CD14-positive monocyte (primary cell): ENCODE measurements at places on chromosomes 3 and 15. TPM values are rescaled to one million over a fixed set of nuclear protein-coding genes. Genes with fewer than 3 reads are reported as not detected.
A peak's percentile ranks its signal among the peaks of the same experiment; 100 is the strongest.

GRCh38 chr3:58994746-58995330, 55.0 kb downstream of the CFAP20DC start:
- H3K27me3 ChIP-seq = no peaks in the 10 kb centered on the region
- H3K27ac ChIP-seq = no peak overlapping the region
- H3K4me1 ChIP-seq = no peaks in the 10 kb centered on the region
- peak; percentile 6 for DNase-seq

GRCh38 chr15:60859996-60860494, 369.1 kb downstream of the RORA start:
- no peaks in the 10 kb centered on the region for H3K4me1 ChIP-seq
- no peak overlapping the region for H3K4me3 ChIP-seq
- DNase-seq = no peak
- no peaks in the 10 kb centered on the region for H3K27me3 ChIP-seq
- no peaks in the 10 kb centered on the region for H3K36me3 ChIP-seq

- H3K27me3 ChIP-seq = no peaks in the 10 kb centered on the region
- no peaks in the 10 kb centered on the region for H3K36me3 ChIP-seq
- H3K4me1 ChIP-seq = no peaks in the 10 kb centered on the region
- no peak for DNase-seq
- H3K4me3 ChIP-seq = no peak overlapping the region
These were observed 463.4 kb downstream of the ZIC1 start for GRCh38 chr3:147872568-147872967.

DNA sequence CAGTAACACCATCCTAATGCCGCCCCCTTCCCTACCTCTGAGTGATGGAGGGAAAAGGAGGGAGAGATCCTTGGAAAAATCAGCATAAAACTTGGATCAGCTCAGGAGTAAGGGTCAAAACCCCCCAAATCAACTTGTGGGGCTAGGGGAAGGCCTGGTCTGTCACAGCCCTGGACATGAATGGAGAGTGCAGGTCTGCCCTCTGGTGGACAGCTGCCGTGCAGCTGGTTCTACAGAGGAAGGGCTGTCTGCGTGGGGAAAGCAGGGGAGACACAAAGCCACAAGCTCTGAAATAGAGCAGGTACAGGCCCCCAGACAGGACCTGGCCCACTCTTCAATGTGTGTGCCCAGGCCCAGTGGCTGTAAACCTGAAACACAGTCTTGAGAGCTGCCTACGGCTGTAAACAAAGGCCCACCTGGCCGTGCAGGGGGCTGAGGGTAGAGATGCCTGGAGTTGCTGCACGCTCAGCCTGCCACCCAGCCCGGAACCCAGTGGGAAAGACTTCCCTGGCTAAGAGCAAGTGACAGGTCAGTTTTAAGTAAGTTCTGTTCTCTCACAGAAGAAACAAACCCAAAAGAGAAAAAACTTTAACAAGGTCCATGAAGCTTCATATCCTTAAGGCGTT, 16.4 kb downstream of the CLK3 start:
- DNase-seq = peak; percentile 42
- peak overlapping the region; percentile 28 for H3K27ac ChIP-seq
- no peak overlapping the region for H3K4me3 ChIP-seq
- H3K36me3 ChIP-seq = peaks cover 96% of the 10 kb centered on the region
- no peaks in the 10 kb centered on the region for H3K4me1 ChIP-seq
- no peaks in the 10 kb centered on the region for H3K27me3 ChIP-seq

GRCh38 chr3:136547293-136547692, 204.9 kb downstream of the STAG1 start:
- H3K36me3 ChIP-seq = no peaks in the 10 kb centered on the region
- no peak for DNase-seq
- H3K4me3 ChIP-seq = no peak overlapping the region
- H3K27me3 ChIP-seq = no peaks in the 10 kb centered on the region
- H3K4me1 ChIP-seq = peaks cover 52% of the 10 kb centered on the region
- H3K27ac ChIP-seq = no peak overlapping the region

DNA sequence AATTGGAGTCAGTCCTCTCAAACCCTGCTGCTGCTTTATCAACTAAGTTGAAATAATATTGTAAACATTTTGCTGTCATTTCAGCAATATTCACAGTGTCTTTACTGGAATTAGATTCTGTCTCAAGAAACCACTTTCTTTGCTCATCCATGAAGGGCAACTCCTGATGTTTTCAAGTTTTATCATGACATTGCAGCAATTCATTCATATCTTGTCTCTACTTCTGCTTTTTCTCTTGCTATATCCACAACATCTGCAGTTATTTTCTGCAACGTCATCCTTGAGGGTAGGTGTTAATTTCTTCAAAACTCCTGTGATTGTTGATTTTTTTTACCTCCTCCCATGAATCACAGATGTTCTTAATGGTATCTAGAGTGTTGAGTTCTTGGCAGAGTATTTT, 181.6 kb downstream of the EPHA6 start:
- no peak for DNase-seq
- H3K36me3 ChIP-seq = no peaks in the 10 kb centered on the region
- H3K4me1 ChIP-seq = no peaks in the 10 kb centered on the region
- no peak overlapping the region for H3K27ac ChIP-seq

GRCh38 chr3:37029111-37029510, 35.8 kb downstream of the MLH1 start:
- no peak overlapping the region for H3K27ac ChIP-seq
- H3K4me3 ChIP-seq = no peak overlapping the region
- DNase-seq = no peak
- peaks cover 84% of the 10 kb centered on the region for H3K36me3 ChIP-seq
- H3K27me3 ChIP-seq = no peaks in the 10 kb centered on the region
- peaks cover 11% of the 10 kb centered on the region for H3K4me1 ChIP-seq

GRCh38 chr3:52315977-52316764, at the start of gene DNAH1:
DNAH1 (plus strand) TSS chr3:52316319; CDS start chr3:52322443, 6,124 bp downstream.
- peaks cover 41% of the 10 kb centered on the region for H3K4me1 ChIP-seq
- H3K36me3 ChIP-seq = peaks cover 9% of the 10 kb centered on the region
- H3K27me3 ChIP-seq = no peaks in the 10 kb centered on the region
- DNase-seq = no peak
- no peak within 1 kb of the TSS for H3K27ac ChIP-seq
- H3K4me3 ChIP-seq = peak within 1 kb of the TSS; percentile 65

- no peaks in the 10 kb centered on the region for H3K36me3 ChIP-seq
- H3K27me3 ChIP-seq = no peaks in the 10 kb centered on the region
- no peak overlapping the region for H3K4me3 ChIP-seq
- DNase-seq = no peak
These were observed 577.8 kb downstream of the PYDC2 start for GRCh38 chr3:192038726-192039125.

GRCh38 chr3:82707035-82707434, 945.6 kb upstream of the GBE1 start:
- H3K4me3 ChIP-seq = no peak overlapping the region
- no peak for DNase-seq
- H3K4me1 ChIP-seq = no peaks in the 10 kb centered on the region
- no peaks in the 10 kb centered on the region for H3K27me3 ChIP-seq

DNA sequence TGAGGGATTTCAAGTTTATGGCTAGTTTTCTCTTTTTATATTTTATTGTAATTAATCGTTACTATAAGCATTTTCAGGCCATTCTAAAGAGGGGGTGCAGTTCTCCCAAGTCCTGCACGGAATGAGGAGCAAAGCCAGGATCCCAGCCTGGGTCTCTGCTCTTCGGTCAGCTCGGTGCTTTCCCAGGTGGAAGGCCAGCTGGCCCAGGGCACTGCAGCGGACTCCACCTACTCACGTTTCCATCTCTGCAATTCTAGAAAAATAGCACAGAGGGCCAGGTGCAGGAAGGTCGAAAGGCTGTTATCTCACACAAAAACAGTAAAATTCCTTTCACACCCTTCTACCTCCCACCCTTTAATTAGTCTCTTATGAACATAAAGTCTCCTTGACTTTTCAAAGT, 59.5 kb upstream of the HES1 start:
- no peak overlapping the region for H3K4me3 ChIP-seq
- no peak overlapping the region for H3K27ac ChIP-seq
- H3K27me3 ChIP-seq = peaks cover 18% of the 10 kb centered on the region
- no peak for DNase-seq
- no peaks in the 10 kb centered on the region for H3K36me3 ChIP-seq

GRCh38 chr3:152516216-152516615, 247.5 kb downstream of the MBNL1 start:
- H3K27me3 ChIP-seq = no peaks in the 10 kb centered on the region
- H3K27ac ChIP-seq = no peak overlapping the region
- no peak overlapping the region for H3K4me3 ChIP-seq
- DNase-seq = no peak
- no peaks in the 10 kb centered on the region for H3K36me3 ChIP-seq

GRCh38 chr3:190486533-190486864, 27.4 kb upstream of the IL1RAP start:
- H3K27ac ChIP-seq = no peak overlapping the region
- no peak for DNase-seq
- H3K27me3 ChIP-seq = peaks cover 43% of the 10 kb centered on the region
- no peaks in the 10 kb centered on the region for H3K36me3 ChIP-seq
- no peaks in the 10 kb centered on the region for H3K4me1 ChIP-seq
- H3K4me3 ChIP-seq = no peak overlapping the region

GRCh38 chr3:150308481-150309256, 99.4 kb upstream of the TSC22D2 start:
- DNase-seq = no peak
- no peaks in the 10 kb centered on the region for H3K4me1 ChIP-seq
- H3K27ac ChIP-seq = no peak overlapping the region
- H3K27me3 ChIP-seq = no peaks in the 10 kb centered on the region
- no peak overlapping the region for H3K4me3 ChIP-seq

- H3K4me3 ChIP-seq = no peak overlapping the region
- peaks cover 87% of the 10 kb centered on the region for H3K36me3 ChIP-seq
- H3K27me3 ChIP-seq = no peaks in the 10 kb centered on the region
- no peak for DNase-seq
These were observed 55.0 kb downstream of the TMEM39A start for GRCh38 chr3:119408243-119408950.

- H3K4me1 ChIP-seq = peaks cover 13% of the 10 kb centered on the region
- no peak overlapping the region for H3K4me3 ChIP-seq
- H3K36me3 ChIP-seq = no peaks in the 10 kb centered on the region
- H3K27ac ChIP-seq = no peak overlapping the region
- DNase-seq = peak; percentile 0
These were observed 844.9 kb upstream of the ALCAM start for GRCh38 chr3:104521606-104522336.

DNA sequence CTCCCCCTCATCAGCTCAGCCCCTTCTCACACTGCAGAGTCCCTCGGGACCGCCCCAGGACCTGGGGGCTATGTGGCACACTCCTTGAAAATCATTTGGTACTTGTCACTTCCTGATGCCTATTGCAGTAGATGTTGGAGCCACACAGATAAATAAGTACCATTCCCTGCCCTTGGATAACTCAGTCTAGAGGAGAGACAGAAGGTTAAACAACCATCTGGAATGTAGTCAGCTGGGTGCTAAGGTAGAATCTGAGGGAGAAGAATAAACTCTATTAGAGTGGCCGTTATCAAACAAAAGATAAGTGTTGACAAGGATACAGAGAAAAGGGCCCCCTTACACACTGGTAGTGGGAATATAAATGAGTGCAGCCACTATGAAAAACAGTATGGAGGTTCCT, 112.3 kb upstream of the NR2E3 start:
- DNase-seq = no peak
- no peak overlapping the region for H3K27ac ChIP-seq
- H3K4me3 ChIP-seq = no peak overlapping the region
- H3K36me3 ChIP-seq = no peaks in the 10 kb centered on the region
- no peaks in the 10 kb centered on the region for H3K27me3 ChIP-seq

GRCh38 chr3:74661672-74662071, 47.2 kb upstream of the CNTN3 start:
- H3K36me3 ChIP-seq = no peaks in the 10 kb centered on the region
- no peak for DNase-seq
- H3K4me1 ChIP-seq = no peaks in the 10 kb centered on the region

- no peaks in the 10 kb centered on the region for H3K36me3 ChIP-seq
- no peaks in the 10 kb centered on the region for H3K27me3 ChIP-seq
- H3K27ac ChIP-seq = no peak overlapping the region
- no peak for DNase-seq
These were observed 268.1 kb upstream of the CRBN start for GRCh38 chr3:3447641-3448040.

Gene ZIC1
- polyA plus RNA-seq = not detected

Gene SPCS1
- 228 TPM for polyA plus RNA-seq

Gene SLC24A5
- not detected for polyA plus RNA-seq

Gene IVD
- 31.3 TPM for polyA plus RNA-seq

Gene EIF3J
- polyA plus RNA-seq = 7.2 and 20.1 TPM in 2 replicates

Gene TUSC2
- polyA plus RNA-seq = 55.7 TPM

Gene CPLX3
- polyA plus RNA-seq = 0.09 and 0.12 TPM in 2 replicates
